ENCODE measurements at places on chromosomes 6 and 20.

- DNase-seq = no peak
These were observed 2.7 kb upstream of the TUBB2A start for GRCh38 chr6:3159805-3160781.

- DNase-seq = no peak
These were observed 241.2 kb downstream of the UST start for GRCh38 chr6:148987982-148988381.

GRCh38 chr20:25389858-25390537 is 637 bp downstream of the ABHD12 start:
- DNase-seq = no peak

GRCh38 chr6:37695857-37696219 is 1.8 kb downstream of the MDGA1 start:
- no peak for DNase-seq

DNA sequence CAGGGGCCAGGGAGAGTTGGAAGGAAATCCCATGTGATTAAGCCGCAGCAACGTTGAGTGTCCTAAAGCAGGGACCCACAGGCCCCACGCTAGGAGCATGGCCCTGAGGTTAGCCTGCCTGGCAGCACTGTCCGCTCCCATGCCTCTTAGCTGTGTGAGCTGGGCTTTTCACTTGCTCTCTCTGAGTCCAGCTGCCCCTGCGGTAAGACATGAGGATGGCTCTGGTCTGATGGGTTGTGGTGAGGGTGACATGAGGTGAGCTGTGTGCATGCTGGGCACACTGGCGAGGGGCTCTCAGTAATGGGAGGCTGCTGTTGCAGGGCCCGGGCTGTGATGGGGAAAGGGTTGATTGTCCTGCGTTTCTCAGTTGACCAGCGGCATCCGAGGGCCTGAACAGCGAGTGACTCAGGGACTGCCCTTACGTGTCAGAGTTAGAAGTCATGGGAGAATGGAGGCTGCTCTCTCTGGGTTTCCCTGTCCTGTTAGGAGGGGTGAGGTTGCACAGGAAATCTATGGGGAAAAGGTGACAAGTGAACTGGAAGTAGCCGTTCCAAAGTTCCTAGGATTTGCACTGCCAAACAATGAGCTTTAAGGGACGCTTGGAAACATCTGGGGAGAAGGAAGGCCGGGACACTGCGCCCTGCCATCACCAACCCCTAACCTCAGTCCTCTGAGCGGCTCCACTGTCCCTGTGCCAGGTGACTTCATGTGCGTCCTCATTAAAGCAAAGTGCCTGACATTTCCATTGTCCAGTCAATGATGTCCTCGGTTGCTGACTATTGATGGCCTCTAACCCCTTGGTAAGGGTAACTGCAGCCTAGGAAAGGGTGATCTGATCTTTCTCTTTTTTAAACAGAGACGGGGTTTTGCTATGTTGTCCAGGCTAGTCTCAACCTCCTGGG is 51.3 kb downstream of the ADNP start:
- DNase-seq = no peak

DNA sequence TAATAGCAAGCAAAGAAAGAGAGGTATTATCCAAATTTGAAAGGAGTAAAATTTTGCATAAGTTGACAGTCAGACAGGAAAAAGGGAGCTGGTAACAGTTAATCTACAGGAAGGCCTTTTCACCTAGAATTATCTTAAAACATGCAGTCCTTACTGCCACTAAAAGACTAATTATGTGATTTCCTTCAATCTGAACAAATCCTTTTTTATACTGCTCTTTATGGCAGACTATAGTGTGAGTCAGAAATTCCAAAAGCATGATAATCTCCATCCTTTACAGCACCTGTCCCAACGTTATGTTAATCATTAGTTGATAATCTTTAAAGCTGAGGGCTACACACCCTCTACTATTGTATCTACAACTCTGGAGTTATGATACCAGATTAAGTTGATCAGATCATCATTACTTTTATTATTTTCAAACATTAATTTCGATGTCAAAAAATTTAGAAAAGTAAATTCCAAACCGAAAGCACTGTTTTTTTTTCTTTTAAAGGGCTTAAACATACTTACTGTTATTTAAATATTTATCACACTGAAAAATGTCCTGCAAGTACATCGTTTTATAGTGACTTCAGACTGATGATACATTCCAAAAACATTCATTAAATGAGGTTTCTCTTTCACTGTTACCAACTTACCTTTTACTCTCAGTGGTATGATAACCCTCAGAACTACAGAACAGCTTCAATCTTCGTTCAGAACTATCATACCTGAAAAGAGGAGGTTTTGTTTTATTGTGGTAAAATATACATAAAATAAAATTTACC is 33.2 kb upstream of the AKAP7 start:
- no peak for DNase-seq

GRCh38 chr6:128616342-128616741 is 95.9 kb upstream of the PTPRK start:
- DNase-seq = no peak

DNA sequence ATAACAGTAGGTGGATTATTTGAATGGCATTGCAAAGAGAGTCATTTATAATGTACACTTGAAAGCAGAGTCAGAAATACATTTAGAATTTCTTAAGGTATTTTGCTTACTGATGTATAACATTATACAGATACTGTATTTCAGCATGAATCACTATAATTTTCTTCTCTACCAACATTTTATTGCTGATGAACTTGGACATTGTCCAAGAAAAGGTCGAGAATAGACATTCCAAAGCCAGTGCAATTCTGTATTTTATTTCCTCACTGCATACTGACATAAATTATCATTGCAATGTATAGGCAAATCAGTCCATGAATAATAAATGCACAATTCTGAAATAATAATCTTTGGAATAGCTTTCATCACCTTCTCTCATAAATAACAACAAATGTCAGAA is 1420.0 kb upstream of the EYS start:
- no peak for DNase-seq

GRCh38 chr20:22686097-22686496 is 101.7 kb upstream of the FOXA2 start:
- DNase-seq = peak; percentile 51

- DNase-seq = no peak
These were observed 189.5 kb upstream of the TENT5A start for GRCh38 chr6:81942067-81942370.

DNA sequence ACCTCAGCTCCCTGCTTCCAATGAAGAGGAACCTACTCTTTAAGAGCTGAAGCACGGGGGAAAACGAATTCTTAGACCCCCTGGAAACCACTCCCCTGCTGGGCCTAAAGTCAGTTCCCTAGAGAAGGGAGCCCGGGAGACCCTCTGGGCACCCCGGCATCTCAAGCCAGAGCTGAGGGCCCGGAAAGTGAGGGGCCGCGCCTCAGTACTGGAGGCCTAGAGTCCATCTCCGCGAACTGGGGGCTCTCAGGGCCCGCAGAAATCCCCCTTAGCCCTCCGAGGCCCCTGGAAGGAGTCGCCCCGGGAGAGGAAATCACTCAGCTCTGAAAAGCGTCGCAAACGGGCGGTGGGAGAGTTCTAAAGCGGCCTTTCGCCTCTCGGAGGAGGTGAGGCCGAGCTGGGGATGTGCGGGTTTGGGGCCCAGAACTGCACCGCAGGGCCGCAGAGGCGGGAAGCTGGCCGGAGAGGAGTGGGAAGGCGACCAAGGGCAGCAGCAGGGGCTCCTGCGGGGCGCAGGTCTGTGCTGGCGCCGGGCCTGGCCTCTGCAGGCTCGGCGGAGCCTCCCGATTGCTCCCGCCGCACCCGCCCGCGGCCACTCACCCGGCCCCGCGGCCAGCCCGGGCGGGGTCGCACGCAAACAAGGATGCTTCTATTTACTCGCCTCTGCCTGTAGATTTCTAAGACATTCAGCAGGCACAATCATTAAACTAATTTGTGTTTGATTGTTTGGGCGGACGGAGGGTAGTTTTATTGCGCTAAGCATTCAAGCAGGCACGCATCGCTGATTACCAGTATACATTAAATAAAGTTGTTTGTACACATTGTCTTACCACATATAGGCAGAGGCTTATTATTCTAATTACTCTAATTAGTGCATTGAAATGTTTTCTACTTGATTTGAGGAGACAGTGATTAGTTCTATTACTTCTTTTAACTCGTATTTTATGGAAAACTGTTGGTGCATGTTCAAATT is 9.2 kb downstream of the POU3F2 start:
- no peak for DNase-seq

DNA sequence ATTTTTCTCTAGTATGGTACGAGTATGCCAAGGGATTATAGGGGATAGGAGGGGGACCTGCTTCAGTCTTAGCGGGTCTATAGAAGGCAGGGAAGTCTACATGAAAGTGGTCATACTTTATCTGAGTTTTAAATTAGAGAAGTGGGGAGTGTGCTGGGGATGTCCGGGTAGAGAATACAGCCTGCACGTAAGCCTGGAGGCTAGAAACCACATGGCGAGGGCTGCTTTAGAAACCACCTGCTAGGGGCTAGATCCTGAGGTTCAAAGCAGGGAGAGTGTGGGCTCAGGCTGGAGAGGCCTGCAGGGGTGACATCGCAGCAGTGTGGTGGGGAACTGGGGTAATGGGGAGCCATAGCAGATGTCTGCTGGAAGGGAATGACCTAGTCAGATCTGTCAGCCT is 85.2 kb downstream of the VEGFA start:
- no peak for DNase-seq

DNA sequence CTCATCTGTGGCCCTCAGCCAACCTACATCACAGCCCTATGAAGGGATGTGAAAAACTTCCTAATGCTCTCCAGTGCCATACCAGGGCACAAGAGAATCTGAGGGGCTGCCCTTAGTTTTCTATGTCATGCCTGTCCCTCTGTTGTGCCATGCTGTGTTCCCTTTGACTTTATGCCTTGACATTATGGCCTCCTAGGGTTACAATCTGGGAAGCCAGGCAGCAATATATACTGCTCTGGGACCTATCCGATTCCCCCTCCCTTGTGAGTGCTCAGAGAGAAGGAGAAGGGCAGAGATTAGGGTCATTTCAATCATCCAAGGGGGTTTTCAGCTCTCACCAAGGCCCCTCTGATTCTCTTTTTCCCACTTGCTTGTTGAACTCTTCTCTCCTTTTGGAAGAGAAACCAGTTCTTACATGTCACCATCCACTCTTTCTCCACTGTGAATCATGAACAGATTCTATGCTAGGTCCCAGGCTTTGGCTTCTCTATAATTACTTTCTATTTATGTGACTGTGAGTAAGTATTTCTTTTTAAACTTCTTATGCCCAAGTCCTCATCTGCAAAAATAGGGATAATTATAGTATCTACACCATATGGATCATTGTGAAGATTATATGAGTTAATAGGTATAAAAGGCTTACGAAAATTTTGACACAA is 14.2 kb upstream of the FRK start:
- no peak for DNase-seq

GRCh38 chr6:108156180-108156937 is 9.5 kb upstream of the NR2E1 start:
- DNase-seq = no peak

GRCh38 chr6:79404261-79404660 is 133.0 kb downstream of the LCA5 start:
- no peak for DNase-seq

GRCh38 chr6:116963972-116964371 is 86.9 kb downstream of the RFX6 start:
- DNase-seq = no peak

- DNase-seq = no peak
These were observed 29.6 kb downstream of the BACH2 start for GRCh38 chr6:90266905-90267621.

- DNase-seq = no peak
These were observed 57.5 kb upstream of the SLC4A11 start for GRCh38 chr20:3296261-3297078.

GRCh38 chr6:146312608-146313007 is 231.0 kb upstream of the RAB32 start:
- DNase-seq = no peak

- no peak for DNase-seq
These were observed 27.3 kb upstream of the BHLHE23 start for GRCh38 chr20:63033794-63034709.

- no peak for DNase-seq
These were observed 16.1 kb downstream of the TENT5A start for GRCh38 chr6:81736428-81736827.

- no peak for DNase-seq
These were observed 117.0 kb upstream of the PRL start for GRCh38 chr6:22413681-22414311.

DNA sequence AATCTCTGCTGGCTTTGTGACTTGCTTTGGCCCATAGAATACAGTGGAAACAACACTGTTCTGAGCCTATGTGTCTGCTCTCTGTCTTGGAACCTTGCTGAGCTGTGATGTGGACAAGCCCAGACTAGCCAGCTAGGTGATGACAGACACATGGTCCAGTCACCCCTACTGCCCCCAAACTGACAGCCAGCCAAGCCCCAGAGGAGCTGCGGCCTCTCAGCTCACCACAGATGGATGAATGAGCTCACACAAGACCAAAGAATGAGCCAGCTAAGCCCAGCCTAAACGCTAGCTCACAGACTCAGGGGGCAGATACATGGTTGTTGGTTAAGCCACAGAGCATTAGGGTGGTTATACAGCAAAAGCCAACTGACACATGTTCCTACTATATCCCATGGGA is 4.1 kb downstream of the AARS2 start:
- DNase-seq = no peak

GRCh38 chr20:12047838-12048432 is 130.2 kb downstream of the BTBD3 start:
- DNase-seq = no peak

DNA sequence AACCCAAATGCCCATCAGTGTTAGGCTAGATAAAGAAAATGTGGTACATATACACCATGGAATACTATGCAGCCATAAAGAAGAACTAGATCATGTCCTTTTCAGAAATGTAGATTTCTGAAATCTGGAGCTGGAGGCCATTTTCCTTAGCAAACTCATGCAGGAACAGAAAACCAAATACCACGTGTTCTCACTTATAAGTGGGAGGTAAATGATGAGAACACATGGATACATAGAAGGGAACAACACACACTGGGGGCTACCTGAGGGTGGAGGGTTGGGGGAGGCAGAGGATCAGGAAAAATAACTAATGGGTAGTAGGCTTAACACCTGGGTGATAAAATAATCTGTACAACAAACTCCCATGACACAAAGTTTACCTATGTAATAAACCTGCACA is 188.9 kb upstream of the PRND start:
- DNase-seq = no peak

GRCh38 chr20:4601630-4602296 is 119.9 kb upstream of the PRND start:
- peak; percentile 77 for DNase-seq

GRCh38 chr6:87094576-87094975 is 330 bp downstream of the CGA start:
- no peak for DNase-seq

Measured in caudate nucleus (tissue), 63 donors.